ENCODE measurements at places on chromosomes 1 and 21. TPM values are rescaled to one million over a fixed set of nuclear protein-coding genes. Genes with fewer than 3 reads are reported as not detected.

Gene LSS
- total RNA-seq: 14.7 TPM

Gene SGIP1
- total RNA-seq: not detected

Gene RHD
- total RNA-seq: not detected

Gene RIPPLY3
- total RNA-seq: 0.59 TPM

Gene ATP1A4
- not detected for total RNA-seq

Measured in A549 treated with Hydrocortisone at 1 μM for 4 hours (cell line).